ENCODE measurements at places on chromosomes 16 and 17.

- no peak for DNase-seq
Measured at GRCh38 chr17:47808830-47809480, 12.6 kb downstream of the OSBPL7 start.

DNA sequence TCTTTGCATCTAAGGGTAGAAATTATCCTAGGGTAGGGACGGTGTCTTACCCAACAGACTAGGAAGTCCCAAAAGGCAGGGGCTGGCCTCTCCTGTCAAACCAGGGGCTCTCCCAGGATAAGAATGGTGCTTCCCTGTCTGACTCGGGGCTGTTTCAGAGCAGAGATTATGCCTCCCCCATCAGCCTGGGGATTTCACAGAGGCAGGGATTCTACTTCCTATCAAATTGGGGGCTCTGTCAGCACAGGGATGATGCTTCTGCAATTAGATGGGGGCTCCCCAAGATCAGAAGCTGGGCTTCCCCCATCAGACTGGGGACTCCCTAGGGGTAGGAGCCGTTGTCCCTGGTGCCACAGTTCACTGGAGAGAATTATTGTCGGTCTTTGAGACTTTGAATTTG is 2.3 kb downstream of the NXPH3 start:
- no peak for DNase-seq

- DNase-seq = no peak
Measured at GRCh38 chr17:74544991-74545842, 698 bp downstream of the CD300C start.

DNA sequence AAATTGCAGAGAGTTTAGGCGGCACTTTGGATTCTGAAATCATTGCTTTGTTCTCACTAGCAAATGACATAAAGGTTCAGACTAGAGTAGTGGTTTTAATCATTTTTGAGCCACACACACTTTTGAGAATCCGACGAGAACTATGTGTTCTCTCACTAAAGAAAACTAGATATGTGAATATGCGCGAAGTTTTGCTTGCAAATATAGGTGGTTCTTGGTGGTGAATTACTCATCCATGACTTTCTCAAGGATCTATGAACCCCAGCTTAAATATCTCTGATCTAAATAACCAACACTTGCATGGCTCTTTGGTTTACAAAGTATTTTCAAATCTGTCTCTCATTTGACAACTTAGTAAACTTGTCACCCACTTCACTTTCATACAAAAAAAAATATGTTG is 54.8 kb downstream of the NOG start:
- no peak for DNase-seq

GRCh38 chr17:22142091-22142490 is 449.8 kb downstream of the KCNJ18 start:
- no peak for DNase-seq

DNA sequence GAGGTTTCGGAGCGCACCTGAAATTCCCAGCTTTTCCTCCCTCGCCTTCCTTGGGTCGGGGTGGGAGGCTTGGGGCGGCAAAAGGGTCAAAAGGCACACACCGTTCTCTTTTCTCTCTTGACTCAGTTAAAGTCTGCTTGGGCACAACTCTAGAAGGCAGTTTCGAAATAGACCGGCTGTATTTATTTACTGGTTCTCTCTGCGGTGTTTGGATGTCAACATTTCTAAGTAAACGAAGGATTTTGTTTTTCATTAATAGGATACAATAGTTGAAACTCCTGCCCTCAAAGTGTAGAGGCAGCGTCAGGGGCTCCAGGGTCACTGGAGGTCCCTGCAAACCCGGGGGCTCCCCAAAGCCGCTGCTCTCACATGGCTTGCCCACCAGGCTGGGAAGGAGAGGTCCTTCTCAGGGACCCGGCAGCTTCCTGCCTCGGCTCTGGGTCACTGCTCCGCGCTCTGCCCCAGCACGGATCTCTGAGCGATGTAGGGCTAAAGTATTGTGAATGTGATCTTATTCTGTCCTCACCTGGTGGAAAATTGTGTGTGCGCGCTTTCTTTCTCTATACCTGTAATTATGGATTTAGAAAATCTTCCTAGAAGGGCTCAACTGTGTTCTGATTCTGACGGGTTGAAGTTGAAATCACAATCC is 952 bp downstream of the BMERB1 start:
- no peak for DNase-seq

DNA sequence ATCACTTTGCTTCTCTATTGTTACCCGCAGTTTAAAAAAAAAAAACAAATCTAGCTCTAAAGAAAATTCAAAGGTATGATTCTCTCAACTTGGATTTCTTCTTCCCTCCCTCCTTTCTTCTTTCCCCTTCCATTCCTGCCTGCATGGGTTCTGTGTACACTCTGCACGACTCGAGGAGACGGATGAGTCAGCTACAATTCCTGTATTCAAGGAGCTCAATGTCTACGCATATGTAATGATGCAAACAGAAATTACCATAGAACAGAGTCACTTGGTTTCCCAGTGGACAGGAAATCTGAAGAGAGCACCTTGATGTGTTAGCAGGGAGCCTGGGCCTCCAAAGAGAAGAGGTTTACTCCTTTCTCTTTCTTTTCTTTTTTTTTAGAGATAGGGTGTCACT is 92.3 kb downstream of the VPS53 start:
- no peak for DNase-seq

DNA sequence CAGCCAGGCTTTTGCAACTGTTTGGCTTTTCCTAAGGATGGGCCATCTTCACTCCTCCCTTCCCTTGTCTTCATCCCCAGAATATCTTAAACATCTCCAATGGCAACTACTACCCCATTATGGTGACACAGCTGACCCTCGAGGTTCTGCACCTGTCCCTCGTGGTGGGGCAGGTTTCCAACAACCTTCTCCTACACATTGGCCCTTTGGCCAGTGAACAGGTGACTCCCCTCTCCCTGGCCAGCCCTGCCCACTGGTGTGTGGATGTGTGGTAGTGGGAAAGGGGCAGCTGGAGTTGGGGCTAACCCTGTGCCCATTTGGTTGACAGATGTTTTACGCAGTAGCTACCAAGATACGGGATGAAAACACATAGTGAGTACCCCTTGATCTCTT is 4.7 kb downstream of the TMEM106A start:
- DNase-seq = no peak

GRCh38 chr16:50533317-50533716 is 14.9 kb upstream of the NKD1 start:
- DNase-seq = no peak

DNA sequence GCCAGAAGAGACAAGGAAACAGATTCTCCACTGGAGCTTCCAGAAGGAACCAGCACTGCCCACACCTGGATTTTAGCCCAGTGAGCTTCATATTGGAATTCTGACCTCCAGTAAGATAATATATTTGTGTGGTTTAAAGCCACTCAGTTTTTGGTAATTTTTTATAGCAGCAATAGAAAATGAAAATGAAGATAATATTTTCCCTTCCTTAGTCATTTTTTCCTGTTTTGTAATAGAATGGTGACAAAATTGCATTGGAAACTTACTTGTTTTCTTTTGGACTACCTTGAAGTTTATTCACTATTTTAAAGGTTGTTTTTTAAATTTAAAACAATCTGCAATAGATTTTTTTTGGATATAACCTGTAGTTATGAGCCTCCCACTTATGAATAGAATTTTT is 29.8 kb upstream of the IRF8 start:
- DNase-seq = no peak

DNA sequence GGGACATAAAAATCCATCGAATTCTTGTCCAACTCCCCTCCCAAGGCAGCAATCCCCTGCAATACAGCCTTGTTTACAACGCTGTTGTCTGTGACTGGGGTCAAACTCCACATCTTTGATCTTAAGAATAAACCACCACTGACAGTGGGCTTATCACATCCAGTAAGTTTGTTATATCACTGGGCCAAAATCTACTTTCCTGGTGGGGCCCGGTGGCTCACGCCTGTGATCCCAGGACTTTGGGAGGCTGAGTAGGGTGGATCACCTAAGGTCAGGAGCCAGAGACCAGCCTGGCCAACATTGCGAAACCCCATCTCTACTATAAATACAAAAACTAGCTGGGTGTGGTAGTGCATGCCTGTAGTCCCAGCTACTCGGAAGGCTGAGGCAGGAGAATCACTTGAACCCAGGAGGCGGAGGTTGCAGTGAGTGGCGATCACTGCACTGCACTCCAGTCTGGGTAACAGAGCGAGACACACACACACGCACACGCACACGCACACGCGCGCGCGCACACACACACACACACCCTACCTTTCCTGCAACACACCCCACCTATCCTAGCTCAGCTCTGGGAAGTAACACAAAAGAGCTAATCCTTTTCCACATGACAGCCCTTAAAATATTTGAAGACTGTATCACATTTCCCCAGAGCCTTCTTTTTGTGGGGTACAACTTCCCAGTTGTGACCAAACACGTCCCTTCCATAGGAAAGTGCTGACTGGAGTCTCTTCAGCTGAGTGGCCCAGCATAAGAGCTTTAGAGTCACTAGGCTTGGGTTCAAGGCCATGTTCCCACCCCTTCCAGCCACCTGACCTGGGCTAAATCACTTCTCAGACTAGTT is 20.9 kb upstream of the ABCC1 start:
- no peak for DNase-seq

- DNase-seq = no peak
Measured at GRCh38 chr17:42378959-42379594, 9.2 kb downstream of the STAT3 start.

GRCh38 chr17:82663381-82664275 is 15.4 kb upstream of the WDR45B start:
- DNase-seq = no peak

DNA sequence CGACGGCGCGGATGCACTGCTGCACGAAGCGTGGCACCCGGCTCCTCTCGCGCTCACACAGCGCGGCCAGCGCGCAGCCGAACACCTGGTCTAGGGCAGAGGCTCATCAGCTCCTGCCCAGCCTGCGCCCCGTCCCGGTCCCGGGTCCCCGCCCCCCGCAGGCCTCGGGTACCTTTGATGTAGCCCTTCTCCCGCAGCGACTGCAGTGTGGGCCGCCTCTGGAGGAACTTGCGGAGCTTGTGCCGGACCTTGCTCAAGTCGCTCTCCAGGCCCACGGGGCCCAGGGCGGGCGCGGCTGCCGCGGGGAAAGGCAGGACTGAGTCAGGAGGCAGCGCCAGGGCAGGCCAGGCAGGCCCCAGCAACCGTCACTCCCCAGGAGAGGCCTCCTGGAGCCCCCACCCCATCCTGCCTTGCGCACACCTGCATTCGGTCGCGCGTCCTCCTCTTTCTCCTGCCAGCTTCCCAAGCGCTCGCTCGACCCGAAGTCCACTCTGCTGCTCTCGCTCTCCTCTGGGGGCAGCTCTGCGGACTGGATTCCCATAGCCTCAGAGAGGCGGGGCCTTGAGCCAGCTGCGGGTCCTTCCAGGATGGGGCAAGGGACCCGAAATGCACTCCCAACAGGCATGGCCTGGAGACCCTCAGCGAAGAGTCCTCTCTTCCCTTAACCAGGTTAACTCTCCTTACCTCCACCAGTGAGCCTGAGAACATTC is 36.0 kb downstream of the ARHGAP27 start:
- DNase-seq = no peak

- DNase-seq = no peak
Measured at GRCh38 chr17:17372856-17373520, 69.8 kb downstream of the NT5M start.

DNA sequence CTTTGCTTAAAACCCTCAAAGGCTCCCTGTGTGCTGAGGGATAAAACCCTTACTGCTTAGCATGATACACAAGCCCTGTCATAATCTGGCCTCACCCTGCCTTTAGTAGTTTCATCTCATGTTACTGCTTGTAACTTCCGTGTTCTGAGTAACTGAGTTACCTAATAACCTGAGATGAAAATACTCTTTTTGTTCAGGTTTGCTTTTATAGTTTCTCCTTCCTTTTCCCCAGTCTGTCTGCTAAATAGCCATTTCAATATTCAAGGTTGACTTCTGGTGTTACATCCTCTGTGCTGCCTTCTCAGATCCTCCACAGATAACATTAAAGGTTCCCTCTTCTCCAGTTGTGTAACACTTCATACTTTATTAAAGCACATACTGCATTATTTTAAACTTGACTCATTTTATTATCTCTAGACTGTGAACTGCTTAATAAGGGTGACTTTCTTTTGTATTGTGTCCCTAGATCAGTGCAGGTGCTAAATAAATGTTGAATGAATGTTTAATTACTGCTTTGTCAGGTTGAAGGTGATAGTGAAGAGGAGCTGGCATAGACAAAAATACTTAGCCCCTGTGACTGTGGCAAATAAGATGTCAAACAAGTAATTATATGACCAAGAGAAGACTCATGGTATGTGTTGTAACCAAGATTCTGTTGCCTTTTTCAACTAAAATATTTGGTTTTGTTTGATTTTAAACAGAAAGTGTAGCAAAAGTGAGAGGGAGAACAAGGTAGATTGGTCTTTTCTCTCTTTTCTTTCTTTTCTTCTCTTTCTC is 47.8 kb downstream of the NFAT5 start:
- DNase-seq = no peak

DNA sequence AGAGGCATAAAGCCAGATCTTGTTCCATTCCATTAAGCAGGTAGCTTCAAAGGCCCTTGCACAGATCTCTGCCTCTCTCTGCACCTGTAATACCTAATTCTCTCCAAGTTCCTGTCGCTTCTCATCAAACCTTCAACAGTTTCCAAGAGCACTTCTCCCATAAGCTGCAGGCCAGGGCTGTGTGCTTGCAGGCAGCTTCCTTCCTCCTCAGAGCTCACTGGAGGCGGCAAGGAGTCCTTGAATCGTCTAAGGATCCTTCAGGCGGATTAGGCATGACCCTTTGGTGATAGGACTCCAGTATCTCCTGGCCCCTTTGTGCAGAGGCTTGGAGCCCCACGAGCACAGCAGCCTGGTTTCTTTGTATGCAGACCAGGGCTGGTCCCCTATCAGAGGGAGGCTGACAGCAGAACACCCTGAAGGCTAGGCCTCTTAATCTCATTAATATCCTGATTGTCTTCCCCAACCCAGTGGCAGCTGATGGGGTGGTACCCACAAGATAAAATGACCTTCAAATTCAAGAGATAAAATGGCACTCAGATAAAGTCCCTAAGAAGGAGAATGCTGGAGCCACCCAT is 19.8 kb downstream of the HNF1B start:
- DNase-seq = no peak

GRCh38 chr17:70527364-70527888 is 358.1 kb downstream of the KCNJ2 start:
- no peak for DNase-seq

DNA sequence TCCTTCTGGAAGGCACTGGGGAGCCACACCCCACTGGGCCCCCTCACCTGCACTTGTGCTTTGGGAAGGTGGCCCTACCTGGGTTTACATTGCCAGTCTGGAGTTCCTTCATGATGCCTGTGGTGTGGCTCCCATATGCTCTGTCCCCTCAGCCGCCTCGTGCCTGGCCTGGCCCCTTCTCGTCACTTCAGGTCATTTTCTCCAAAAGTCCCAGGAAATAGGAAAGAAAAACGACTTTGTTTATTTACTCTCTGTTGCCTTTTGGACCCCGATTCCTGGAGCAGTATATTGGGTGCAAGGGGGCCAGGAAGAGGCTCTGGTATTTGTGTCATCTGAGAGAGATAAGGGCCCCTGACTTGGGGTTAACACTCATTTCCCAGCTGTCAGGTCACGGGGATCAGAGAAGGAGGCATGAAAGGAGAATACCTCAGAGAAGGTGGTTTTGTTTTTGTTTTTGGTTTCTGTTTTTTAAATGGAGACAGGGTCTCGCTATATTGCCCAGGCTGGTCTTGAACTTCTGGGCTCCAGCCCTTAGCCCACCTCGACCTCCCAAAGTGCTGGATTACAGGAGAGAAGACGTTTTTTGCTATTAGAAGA is 4.7 kb downstream of the SOCS3 start:
- no peak for DNase-seq

GRCh38 chr17:62755141-62755851 is 52.8 kb downstream of the MARCHF10 start:
- DNase-seq = no peak

Data from stimulated activated CD8-positive, alpha-beta memory T cell treated with anti-CD3 and anti-CD28 coated beads, Interleukin-4, amount 100 ng/mL, for 1 hour (primary cell).